Stimulated activated CD4-positive, alpha-beta T cell treated with anti-CD3 and anti-CD28 coated beads, Interleukin-15, amount 100 ng/mL, for 1 hour (primary cell): ENCODE measurements at places on chromosomes 5 and 9.

- no peak for DNase-seq
These were observed 14.1 kb downstream of the SLC25A46 start for GRCh38 chr5:110752953-110753352.

DNA sequence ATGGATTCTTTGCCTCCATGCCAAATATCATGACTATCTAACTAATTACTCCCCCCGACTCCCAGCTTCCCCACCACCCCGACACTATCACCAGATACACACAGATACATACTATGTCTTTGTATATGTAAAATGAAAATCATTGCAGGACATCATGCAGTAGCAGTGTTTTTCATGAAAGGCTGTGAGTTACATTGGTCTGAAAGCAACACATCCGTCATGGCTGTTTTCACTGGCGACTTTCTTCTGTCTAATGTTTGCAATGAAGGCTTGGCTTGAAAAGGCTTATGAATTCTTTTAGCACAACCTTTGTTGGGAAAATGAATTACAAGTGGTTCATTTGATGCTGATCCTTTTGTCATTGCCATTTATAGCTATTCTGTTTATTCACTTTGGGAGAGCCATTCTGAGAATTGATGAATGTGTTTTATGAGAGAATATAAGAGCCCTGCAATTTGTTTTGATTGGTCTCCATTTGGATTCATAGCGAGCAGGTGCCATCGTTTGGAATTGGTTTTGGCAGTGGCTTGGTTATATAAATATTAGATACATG lies 103.4 kb downstream of the PIP5K1B start:
- DNase-seq: no peak

DNA sequence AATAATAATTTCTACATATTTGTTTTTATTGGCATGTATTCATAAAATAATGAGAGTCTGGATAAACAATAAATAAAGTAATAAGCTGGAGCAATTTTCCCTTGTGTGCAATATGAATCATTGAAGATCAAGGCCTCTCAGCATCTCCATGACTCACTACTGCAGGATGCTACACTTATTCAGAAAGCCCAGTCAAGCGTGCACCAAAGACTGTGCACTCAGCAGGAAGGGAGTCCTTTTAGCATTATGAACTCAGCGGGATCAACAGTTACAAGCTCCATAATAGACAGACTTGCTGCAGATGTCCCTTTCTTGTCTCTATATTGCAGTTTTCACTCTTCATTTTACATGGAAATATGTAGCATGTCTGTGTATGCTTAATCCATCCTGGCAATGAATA lies 485.3 kb downstream of the CDH9 start:
- DNase-seq: no peak

GRCh38 chr5:151253605-151253950 lies 593 bp downstream of the GM2A start:
- no peak for DNase-seq
